ENCODE measurements at places on chromosomes 5 and 9. TPM values are rescaled to one million over a fixed set of nuclear protein-coding genes. Genes with fewer than 3 reads are reported as not detected.

DNA sequence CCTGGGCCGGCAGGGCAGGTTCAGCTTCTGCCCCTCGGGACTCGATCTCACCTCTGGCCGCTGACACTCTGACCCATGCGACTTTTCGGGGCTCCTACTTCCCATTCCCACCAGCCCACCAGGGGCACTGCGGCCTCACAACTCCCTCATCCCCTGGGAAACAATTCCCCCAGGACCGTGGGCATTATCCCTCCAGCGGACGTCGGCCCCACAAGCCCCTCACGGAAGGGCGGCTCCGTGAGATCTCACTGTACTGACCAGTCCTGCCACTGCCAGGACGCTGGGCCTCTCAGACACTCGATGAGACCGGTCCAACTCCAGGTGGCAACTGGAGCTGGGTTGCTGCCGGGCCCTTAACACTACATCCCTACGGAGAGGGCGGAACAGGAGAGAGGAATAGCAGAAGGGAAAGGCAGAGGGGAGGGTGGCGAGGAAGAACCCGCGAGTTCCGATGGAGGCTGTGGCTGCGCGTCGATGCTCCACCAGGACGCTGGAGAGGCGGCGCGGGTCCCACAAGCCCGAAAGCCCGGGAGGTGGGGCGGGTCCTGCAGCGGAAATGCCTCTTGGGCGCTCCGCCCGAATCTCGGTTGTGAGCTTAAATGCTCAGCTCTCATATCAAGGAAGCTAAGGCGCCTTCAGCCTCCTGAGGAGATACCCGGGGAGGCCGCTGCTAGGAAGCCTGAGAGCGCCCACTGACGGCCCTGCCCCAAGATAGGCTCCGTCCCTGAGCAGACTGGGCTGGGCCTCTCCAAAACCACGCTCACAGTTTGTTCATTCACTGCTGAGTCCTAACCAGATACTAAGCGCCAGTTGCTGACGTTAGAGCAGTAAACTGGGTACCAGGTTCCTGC, 36.3 kb downstream of the VCP start:
- no peaks in the 10 kb centered on the region for H3K27me3 ChIP-seq
- H3K27ac ChIP-seq, result peak overlapping the region; percentile 23
- no peak for DNase-seq
- no peaks in the 10 kb centered on the region for H3K36me3 ChIP-seq
- peak overlapping the region; percentile 57 for H3K4me3 ChIP-seq

GRCh38 chr5:107248066-107248695, 422.6 kb downstream of the EFNA5 start:
- DNase-seq, result no peak
- H3K27me3 ChIP-seq, result no peaks in the 10 kb centered on the region
- H3K4me1 ChIP-seq, result no peaks in the 10 kb centered on the region
- H3K36me3 ChIP-seq, result no peaks in the 10 kb centered on the region
- no peak overlapping the region for H3K4me3 ChIP-seq

DNA sequence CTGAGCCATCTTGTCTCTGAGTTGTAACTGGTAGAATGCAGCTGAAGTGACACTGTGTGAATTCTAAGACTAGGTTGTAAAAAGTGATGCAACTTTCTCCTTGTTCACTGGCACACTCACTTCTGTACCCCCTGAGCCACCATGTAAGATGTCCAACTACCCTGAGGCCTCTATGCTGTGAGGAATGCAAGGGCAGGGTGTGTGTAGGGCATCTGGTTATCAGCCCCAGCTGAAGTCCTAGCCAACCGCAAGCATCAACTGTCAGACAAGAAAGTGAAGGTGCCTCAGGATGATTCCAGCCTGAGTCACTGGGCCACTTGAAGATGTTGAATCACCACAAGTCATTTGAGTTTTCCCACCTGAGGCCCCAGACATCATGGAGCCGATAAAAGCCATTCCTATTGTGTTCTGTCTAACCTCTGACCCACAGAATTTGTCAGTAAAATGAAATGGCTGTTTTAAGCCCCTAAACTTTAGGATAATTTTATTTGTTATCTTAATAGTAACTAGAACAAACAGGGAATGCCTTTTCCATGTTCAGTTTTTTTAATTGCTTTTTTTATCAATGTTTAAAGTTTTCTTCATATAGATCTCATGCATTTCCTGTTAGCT, 18.7 kb upstream of the RHOBTB3 start:
- no peak overlapping the region for H3K27ac ChIP-seq
- no peak for DNase-seq
- H3K4me1 ChIP-seq, result no peaks in the 10 kb centered on the region
- H3K27me3 ChIP-seq, result no peaks in the 10 kb centered on the region

DNA sequence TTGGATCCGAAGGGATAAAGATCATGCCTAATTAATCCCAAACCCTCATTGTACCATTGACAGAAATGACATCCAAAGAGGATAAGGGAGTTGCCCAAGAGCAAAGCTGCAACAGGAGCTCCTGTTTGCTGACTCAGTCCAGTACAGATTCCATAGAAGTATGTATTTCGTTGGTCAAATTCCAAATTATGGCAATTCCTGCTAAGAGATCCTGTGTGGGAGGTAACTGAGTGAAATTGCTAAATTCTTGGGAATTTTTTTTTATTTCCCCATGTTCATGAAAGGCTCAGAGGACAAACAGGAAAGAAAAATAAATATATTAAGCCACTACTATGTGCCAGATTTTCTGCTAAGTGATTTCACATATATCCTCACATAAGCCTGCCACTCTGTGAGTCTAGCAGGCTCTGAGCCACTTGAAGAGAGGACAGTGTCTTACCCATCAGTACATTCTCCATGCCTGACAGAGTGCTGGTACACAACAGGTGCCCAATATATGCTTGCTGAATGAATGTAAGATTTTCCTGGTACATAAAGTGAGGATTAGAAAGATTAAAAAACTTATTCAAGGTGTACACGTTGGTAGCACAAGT, 132.7 kb downstream of the GLIS3 start:
- DNase-seq, result no peak
- no peaks in the 10 kb centered on the region for H3K4me1 ChIP-seq
- no peak overlapping the region for H3K4me3 ChIP-seq

DNA sequence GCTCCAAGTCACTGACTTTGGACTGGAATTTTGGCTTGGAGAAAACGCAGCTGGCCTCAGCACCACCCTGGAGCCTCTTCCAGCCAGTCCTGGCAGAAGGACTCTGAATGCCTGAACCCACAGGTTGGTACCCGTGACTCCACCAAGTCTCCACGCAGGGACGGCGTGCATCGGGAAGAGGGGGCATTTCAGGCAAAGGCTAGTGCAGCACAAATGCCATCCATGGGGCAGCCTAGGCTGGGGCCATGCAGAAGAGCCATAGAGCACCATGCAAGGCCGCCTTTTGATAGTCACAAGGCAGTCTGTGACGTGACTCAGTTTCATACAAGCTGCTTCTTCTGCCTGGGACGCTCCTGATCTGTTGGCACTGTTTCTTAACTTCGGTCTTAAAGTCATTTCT, 28.0 kb downstream of the GDNF start:
- no peaks in the 10 kb centered on the region for H3K4me1 ChIP-seq
- H3K27me3 ChIP-seq, result no peaks in the 10 kb centered on the region
- H3K27ac ChIP-seq, result no peak overlapping the region

DNA sequence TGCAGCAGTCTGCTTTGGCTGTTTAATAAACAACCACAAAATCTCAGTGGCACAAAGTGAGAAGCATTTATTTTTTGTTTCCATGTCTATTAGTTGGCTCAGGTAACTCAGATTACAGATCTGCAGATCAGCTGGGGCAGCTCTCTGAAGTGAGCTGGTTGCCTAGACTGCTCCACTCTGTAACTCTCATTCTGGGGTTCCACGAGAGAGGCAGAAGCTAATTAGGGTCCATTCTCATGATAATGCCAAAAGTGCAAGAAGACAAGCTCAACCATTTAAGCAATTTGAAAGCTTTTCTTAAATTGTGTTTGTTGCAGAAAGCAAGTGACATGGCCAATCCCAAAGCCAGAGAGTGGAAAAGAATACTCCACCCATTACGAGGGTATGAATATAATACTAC, 13.2 kb downstream of the MEIKIN start:
- H3K27me3 ChIP-seq, result no peaks in the 10 kb centered on the region
- no peak overlapping the region for H3K4me3 ChIP-seq
- no peaks in the 10 kb centered on the region for H3K4me1 ChIP-seq
- no peaks in the 10 kb centered on the region for H3K36me3 ChIP-seq

DNA sequence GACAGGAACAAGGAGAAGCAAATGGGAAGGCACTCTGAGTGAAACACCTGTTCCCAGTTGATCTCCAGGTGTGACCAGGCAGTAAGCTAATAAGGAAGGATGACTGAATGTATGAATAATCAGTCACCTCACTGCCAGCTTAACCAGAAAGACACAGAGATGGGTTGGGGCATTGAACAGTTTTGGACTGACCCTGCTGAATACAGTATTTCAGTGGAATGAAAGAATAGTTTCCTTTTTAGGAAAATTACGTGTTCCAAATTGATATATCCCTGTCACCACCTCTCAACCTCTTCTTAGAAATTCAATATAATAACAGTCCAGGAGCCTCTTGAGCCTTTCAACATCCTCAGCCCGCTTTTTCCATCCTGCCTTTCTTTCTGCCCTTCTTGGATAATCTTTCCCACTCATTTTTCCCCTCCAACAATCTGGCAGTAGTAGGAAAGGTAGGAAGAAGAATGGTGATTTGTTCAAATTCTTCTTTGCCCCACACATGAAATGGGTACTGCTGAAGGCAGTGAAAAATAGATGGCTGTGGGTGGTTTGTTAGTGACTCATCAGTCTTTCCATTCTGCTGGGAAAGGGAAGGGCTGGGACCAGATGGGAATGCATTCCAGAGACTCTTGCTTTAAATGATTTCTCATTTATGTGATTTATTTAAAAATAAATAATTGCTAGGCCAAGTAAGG, 117.9 kb downstream of the ZSWIM6 start:
- H3K36me3 ChIP-seq, result no peaks in the 10 kb centered on the region
- H3K4me1 ChIP-seq, result no peaks in the 10 kb centered on the region
- DNase-seq, result no peak

DNA sequence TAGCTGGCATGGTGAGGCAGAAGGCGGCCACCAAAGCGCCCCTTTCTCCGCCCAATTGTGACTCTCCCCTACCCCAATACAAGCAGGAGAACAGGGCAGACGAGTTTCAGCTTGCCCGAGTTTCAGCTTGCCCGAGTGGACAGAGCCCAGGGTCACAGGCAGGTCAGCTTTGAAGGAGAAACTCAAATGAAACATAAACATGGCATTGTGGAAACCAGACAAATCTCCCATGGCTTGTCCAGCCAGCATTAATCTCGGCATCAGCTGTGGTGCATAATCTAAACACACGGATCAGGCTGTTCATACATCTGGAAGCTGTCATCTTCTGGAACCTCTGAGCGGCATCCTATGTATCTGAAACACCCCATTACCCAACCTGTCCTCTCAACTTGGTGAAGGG, 16.9 kb downstream of the PTCH1 start:
- H3K27ac ChIP-seq, result no peak overlapping the region
- no peak overlapping the region for H3K4me3 ChIP-seq
- H3K36me3 ChIP-seq, result no peaks in the 10 kb centered on the region
- no peaks in the 10 kb centered on the region for H3K27me3 ChIP-seq

GRCh38 chr9:107597743-107598217, 108.2 kb upstream of the KLF4 start:
- H3K27me3 ChIP-seq, result no peaks in the 10 kb centered on the region
- H3K4me3 ChIP-seq, result no peak overlapping the region
- no peaks in the 10 kb centered on the region for H3K4me1 ChIP-seq

DNA sequence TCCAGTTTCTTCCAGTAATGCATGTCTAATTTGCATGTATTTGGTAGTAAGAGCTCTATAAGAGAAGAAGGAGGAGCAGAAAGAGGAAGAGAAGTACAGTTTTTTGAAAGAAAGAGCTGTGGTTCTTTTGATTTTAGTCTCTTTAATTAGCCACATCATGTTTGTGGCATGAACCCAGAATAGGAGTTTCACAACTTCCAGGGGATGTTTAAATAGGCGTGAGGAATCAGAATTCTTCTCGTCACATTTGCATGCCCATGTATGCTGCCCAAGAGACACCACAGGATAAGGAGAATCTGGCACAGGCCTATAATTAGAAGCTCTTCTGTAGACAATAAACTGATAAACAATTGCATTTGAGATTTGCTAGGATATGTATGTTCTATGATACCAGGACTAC, 78.7 kb downstream of the GAS1 start:
- no peaks in the 10 kb centered on the region for H3K4me1 ChIP-seq
- H3K36me3 ChIP-seq, result no peaks in the 10 kb centered on the region
- no peak overlapping the region for H3K27ac ChIP-seq
- no peaks in the 10 kb centered on the region for H3K27me3 ChIP-seq
- H3K4me3 ChIP-seq, result no peak overlapping the region

GRCh38 chr9:125444166-125444565, 182.5 kb downstream of the GAPVD1 start:
- H3K4me1 ChIP-seq, result no peaks in the 10 kb centered on the region
- H3K27me3 ChIP-seq, result no peaks in the 10 kb centered on the region

- no peak for DNase-seq
- no peaks in the 10 kb centered on the region for H3K27me3 ChIP-seq
- no peak overlapping the region for H3K4me3 ChIP-seq
Measured at GRCh38 chr5:120644516-120644915, 180.4 kb downstream of the PRR16 start.

DNA sequence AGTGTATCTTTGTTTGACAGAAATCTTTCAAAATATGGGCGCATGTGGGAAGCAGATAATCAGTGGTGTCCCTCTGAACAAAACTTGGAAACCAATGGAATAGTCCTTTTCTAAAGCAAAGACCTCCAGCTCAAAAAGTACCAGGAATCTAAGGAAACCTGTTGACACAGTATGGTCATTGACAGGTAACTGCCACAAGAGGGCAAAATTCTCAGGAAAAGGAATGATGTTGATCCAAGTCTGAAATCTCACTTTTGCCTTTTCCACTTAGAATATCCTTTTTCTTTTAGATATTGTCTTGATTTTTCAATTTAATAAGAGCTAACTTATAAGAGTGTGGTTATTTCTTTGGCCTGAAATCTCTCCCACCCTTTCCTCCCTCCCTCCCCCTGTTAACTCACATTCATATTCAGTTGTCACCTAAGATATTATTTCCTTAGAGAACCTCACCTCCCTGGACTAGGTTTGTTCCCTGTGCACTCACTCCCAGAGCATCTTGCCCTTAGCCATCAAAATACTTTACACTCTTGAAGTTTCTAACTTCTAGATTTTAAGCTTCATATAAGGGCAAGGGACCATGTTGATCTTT, 59.0 kb upstream of the BARX1 start:
- no peaks in the 10 kb centered on the region for H3K27me3 ChIP-seq
- H3K4me1 ChIP-seq, result no peaks in the 10 kb centered on the region
- no peaks in the 10 kb centered on the region for H3K36me3 ChIP-seq
- no peak overlapping the region for H3K27ac ChIP-seq
- H3K4me3 ChIP-seq, result no peak overlapping the region
- no peak for DNase-seq

- no peak for DNase-seq
- H3K4me3 ChIP-seq, result no peak overlapping the region
- no peaks in the 10 kb centered on the region for H3K36me3 ChIP-seq
- no peak overlapping the region for H3K27ac ChIP-seq
Measured at GRCh38 chr5:36156619-36157018, 4.7 kb downstream of the SKP2 start.

GRCh38 chr5:99177796-99178195, 249.0 kb upstream of the CHD1 start:
- DNase-seq, result no peak
- no peaks in the 10 kb centered on the region for H3K36me3 ChIP-seq
- H3K27me3 ChIP-seq, result no peaks in the 10 kb centered on the region
- H3K4me1 ChIP-seq, result no peaks in the 10 kb centered on the region

CNOT8 gene
- 78.7 TPM for total RNA-seq

RASGRF2 gene
- total RNA-seq, result 15.7 TPM

BASP1 gene
- 50.1 TPM for total RNA-seq

MYOZ3 gene
- total RNA-seq, result 0.33 TPM

LECT2 gene
- total RNA-seq, result not detected

RASA1 gene
- 31.8 TPM for total RNA-seq

PCDHA4 gene
- total RNA-seq, result 0.64 TPM

All from breast epithelium (tissue), 4 donors.